ENCODE measurements at places on chromosomes 12 and 14.
A peak's percentile ranks its signal among the peaks of the same experiment; 100 is the strongest.

GRCh38 chr12:51247523-51248206 is 9.0 kb downstream of the DAZAP2 start:
- peak; percentile 80 for DNase-seq

- DNase-seq: no peak
Observed at GRCh38 chr12:28552251-28552970, 362.2 kb downstream of the CCDC91 start.

DNA sequence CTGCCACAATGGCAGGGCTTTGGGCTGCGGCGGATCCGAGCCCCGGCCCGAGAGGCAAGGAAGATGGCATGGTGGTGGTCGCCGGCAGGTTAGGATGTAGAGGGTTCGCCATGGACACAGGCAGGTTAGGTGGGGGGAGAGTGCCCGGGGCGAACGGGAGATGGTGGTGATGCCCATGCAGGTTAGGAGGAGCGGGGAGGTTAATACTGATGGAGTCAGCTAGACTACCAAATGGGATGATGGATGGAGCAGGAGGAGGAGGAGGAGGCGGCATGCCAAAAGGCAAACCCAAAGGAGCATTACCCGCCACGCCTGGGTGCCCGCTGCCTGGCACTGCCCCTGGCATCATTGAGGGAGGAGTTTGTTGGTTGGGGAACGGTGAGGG is 6.2 kb downstream of the MYL6 start:
- no peak for DNase-seq

DNA sequence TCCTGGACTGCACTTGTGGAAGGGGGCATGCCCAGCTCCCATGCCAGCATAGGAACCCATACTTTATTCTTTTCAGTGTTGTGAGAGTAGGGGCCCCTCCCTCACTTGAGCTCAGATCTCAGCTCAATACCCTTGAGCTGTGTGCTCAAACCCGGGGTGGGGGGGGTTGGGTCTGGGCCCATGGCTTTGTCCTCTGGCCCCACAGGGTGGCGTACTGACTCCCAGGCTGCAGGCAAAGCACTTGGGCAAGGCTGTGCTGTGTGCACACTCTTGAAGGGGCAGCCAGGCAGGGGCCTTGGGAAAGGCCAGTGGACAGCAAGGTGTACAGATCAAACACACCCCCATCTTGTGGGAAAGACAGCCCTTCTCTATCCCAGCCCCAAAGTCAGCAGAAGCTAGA is 81.8 kb downstream of the WIF1 start:
- DNase-seq: no peak

DNA sequence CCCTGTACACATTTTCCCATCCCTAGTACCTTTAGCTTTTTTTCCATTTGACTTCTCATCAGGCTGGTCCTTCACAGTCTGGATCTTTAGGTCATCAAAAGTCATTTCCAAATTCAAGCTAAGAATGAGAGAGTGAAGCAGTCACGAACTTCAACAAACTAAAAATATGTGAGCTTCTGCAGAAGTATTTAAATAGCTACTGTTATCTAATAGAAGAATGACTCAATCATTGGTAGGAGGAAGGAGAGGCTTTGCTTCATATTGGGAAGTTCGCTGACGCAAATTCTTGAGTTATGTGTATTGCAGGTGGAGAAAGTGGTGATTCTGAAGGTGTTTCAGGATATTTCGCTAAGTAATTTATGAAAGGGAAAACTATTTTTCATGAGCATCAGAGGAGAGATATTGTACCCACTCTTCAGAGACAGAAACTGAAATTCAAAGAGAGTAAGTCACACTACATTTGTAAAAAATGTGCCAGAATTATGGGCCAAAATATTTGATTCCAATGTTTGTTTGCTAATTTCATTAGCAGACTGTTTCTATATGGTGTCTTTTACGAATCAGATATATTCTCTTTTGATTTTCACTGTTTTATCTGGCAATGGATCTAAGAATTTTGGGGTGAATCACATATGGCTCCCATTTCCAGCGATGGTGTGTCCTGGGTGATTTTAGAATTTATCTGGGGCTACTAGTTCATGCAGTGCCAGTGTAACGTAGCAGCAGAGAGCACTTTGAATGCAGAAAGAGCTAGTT is at the start of gene OLR1:
OLR1 (minus strand) TSS at position 160 of the 756 bp plus-strand sequence; CDS start at position 105, 55 bp downstream.
- DNase-seq: no peak

Data from NCI-H345 (cell line).